HCT116 (cell line): ENCODE measurements at places on chromosomes 3 and 15. TPM values are rescaled to one million over a fixed set of nuclear protein-coding genes. Genes with fewer than 3 reads are reported as not detected.

- no peak for DNase-seq
Measured at GRCh38 chr3:60263191-60263590, 988.1 kb downstream of the FHIT start.

- no peak for DNase-seq
Measured at GRCh38 chr3:113741086-113741485, 5.0 kb downstream of the NAA50 start.

GRCh38 chr3:76551739-76552138 lies 488.2 kb upstream of the ROBO2 start:
- DNase-seq: no peak

GRCh38 chr3:54572197-54572895 lies 355.5 kb downstream of the LRTM1 start:
- DNase-seq: no peak

DNA sequence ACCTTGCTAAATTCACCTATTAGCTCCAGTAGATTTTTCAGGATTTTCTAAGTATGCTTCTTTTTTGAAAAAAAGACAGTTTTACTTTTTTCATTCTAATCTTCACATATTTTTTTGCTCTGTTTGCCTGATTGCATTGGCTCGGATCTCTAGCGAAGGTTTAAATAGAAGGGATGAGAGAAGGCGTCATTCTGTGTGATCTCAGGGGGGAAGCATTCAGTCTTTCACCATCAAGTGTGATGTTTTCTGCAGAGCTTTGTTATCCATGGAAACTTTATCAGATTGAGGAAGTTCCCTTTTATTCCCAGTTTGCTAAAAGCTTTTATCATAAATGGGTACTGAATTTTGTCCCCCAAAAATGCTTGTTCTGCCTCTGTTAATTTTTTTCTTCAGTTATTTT lies 120.3 kb downstream of the LRRK1 start:
- DNase-seq: no peak

DNA sequence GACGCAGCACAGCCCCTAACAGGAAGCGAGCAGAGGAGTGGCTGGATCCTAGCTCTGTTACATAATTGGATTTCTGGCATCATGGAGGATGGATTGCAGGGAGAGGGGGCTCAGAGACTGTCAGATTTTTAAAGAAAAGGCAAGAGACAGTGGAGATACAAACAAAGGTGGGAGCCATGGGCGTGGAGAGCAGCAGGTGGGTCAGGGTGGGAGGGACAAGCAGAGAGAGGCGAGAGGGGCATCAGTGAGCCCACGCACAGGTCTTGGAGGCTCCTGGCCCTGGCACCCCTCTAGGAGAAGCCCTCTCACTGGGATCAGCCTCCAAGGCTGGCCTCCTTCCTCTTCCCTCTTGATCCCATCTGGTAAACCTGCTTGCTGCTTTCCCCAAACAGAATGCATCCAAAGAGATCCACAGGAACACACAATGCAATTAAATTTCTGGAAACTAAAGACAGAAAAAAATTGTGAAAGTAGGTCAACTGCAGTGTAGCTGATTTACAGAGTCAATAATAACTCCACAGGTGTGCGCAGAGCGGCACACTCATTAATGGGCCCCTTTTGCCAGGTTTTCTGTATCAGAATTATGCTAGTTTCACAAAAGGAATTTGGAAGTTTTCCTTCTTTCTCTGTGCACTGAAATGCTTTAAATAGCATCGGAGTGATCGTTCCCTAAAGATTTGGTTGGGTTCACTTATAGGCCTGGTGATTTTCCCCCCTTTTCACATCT lies 66.1 kb downstream of the LSM3 start:
- DNase-seq: no peak

- DNase-seq: no peak
Measured at GRCh38 chr3:25679166-25679565, 14.5 kb upstream of the TOP2B start.

- peak; percentile 12 for DNase-seq
Measured at GRCh38 chr15:75067123-75067830, 43.9 kb downstream of the PPCDC start.

DNA sequence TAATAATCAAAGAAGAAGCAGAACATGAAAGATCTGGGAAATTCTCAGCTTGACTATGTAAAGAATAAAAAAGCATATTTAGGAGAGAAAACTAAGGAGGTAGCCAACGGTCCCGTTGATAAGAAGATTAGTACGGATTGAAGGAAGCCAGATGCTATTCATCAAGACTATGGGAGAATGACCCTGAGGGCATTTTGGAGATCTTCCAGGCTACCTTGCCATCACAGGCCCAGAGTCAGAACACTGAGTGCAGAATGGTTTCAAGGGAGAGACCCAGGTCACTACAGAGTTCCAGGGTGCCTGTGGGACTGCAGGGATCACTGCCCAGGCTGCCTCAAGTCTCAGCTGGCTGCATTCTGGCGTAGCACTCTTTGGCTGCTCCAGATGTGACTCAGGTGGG lies 752.9 kb upstream of the ARPP21 start:
- no peak for DNase-seq

DNA sequence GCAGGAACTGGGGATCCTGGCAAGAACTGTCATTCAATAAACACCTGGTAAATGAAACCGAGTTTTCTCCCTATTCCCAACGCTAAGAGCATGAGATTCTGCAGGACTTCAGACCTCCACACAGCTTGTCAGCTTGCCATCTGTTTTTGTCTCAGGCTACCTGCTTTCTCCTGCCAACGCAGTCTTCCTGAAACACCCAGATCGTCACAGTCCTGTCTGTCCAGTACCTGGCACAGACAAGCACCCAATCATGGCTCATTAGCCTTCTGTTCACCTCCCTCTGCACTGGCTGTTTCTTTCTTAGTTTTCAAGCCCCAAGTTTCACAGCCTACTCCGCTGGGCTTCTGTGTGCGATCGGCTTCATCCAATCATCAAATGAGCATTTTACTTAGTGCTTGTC lies 5.0 kb downstream of the SLC12A8 start:
- DNase-seq: no peak

DNA sequence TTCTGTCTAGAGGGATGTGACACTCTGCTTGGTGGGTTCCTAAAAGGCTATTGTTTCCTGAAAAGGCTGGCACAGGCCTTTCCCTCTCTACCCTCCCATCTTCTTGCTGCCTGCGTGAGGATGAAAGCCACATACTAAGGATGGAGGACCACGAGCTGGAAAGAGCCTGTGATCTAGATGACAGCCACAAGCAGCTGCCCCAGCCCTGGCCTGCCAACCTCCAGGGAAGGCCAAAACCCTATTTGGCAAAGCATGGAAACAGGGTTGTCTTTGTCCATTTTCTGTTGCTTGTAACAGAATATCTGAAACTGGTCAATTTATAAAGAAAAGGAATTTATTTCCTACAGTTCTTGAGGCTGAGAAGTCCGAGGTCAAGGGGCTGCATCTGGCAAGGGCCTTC lies 144.5 kb downstream of the FBLN2 start:
- no peak for DNase-seq

DNA sequence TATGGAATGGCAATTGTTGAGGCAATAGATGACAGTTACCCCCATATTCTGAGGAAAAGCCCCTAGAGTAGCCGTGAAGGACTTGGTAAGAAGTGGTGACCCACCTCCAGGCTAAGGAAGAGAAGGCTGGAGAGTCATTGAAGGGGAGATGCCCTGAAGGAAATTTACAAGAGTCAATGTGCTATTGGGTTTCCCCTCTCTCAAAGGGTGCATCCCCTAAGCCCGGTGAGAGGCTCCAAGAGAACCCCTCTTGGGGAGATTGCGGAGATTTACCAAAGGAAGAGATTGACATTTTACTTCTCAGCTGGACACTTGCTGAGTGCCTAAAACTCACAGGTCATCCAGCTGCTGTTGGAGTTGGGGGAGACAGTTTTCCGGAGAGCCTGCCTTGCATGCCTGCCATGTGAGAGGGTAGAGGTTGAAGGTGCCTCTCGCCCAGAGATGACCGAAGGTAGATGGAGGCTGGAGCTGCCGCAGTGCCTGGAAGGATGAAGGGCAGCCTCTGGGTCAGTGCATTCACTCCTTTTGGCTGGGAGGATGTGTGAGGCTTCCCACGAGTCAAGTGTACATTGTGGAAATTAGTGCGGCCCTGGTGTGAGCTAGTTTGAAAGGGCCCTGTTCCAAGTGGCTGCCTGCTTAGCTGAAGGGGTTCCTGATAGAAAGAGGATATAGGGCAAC lies 30.7 kb downstream of the MESD start:
- DNase-seq: no peak

- no peak for DNase-seq
Measured at GRCh38 chr3:66797889-66798560, 200.1 kb upstream of the KBTBD8 start.

DNA sequence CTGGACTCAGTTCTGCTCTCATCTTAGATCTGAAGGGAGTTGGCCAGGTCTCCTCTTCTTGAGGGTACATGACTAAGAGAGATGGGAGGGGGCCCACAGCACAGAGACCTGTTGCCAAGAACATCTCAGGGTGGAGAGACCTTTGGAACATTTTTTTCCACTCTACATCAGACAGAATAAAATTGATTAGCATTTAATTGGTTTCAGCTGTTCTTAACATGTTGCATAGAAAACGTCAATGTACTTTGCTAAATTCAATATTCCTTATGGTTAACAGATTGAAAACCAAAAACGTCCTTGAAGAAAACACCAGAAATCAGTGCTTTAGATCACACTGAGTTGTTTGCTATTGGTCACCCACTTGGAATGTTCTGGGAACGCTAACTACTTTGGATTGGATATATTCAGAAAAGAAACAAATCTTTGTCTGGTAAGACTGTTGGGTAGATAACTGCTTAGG lies 36.4 kb upstream of the FSTL1 start:
- DNase-seq: no peak

Gene GOLGA8N
- total RNA-seq: 2.4 TPM

Gene LAMB2
- 213 TPM for total RNA-seq

Gene GHSR
- total RNA-seq: not detected

Gene SPATA12
- total RNA-seq: 0.22 TPM

Gene LPCAT4
- 77.1 TPM for total RNA-seq

Gene CDC25A
- total RNA-seq: 19.6 TPM

Gene GOLGA6A
- total RNA-seq: 0.39 TPM

Gene PTH1R
- 0.32 TPM for total RNA-seq

Gene TGM5
- total RNA-seq: not detected
